ENCODE measurements at places on chromosomes 16 and 17.

- no peak for DNase-seq
Measured at GRCh38 chr17:51778842-51779241, 379.7 kb downstream of the CA10 start.

GRCh38 chr16:31071861-31072260, 2.2 kb downstream of the ZNF668 start:
- peak; percentile 79 for DNase-seq

- peak; percentile 83 for DNase-seq
Measured at GRCh38 chr16:84177741-84178073, 9.2 kb downstream of the TAF1C start.

GRCh38 chr17:57001541-57001940, 23.6 kb downstream of the SCPEP1 start:
- no peak for DNase-seq

GRCh38 chr17:69574257-69575197, 160.0 kb downstream of the MAP2K6 start:
- DNase-seq = peak; percentile 84

DNA sequence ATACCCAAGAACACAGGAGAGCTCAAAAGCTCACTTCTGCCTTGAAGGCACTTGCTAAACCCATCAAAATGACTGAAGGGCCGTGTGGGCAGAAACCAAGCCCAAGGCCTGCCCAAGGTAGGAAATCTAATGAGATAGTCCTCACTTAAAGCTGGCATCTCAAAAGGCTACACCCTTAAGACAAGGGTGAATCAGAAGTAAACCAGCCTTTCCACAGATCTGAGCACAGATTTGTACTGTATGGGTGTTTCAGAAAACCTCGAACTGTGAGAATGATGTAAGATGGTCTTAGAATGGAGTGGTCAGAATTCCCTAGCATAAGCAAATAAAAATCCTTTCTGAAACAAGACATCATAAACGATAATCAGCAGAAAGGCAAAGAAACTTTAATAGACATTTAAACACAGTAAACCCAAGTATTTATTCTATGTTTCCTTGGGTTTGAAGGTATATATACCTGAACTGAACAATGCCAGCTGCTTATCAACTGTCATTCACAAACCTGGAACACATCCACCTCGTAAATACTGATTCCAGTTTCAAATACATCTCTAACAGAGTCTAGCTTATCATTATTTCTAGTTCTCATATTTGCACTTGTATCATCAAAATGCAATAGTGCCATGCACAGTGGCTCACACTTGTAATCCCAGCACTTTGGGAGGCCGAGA, 37.8 kb downstream of the GLG1 start:
- peak; percentile 47 for DNase-seq

DNA sequence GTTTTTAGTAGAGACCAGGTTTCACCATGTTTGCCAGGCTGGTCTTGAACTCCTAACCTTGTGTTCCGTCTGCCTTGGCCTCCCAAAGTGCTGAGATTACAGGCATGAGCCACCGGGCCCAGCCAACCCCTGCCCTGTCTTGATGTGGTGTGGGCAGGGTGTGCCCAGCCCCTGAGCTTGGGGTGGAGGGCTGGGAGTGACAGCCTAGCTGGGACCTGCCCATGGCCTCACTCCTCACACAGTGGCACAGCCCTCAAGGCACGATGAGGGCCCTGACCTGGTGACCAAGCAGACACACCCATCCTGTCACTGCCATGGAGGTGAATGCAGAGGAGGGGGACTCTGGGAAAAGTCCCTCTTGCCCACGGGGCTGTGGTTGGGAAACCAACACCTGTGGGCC, 3.0 kb downstream of the IL32 start:
- DNase-seq = no peak

GRCh38 chr17:17789828-17790636, 46.8 kb downstream of the SREBF1 start:
- DNase-seq = no peak

- DNase-seq = peak; percentile 94
Measured at GRCh38 chr16:53789137-53789536, 85.2 kb downstream of the FTO start.

GRCh38 chr17:27671591-27671910, 40.6 kb downstream of the LGALS9 start:
- no peak for DNase-seq

DNA sequence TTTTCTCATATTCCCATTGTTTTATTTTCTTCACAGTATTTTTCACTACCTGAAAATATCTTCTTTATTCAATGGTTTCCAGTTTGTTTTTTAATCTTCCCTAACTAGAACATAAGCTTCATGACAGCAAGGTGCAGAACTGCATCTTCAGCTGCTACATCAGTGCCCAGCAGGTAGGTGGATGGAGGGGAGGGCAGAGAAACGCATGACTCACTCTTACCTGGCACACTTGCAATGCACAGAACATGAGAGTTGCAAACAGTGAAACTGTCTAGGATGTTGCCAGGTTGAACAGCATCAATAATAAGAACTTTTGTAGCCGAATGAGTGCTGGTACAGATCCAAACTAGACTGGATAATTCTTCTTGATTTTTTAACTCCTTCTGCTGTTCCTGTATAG, 127.1 kb downstream of the SPAG9 start:
- DNase-seq = no peak

- DNase-seq = no peak
Measured at GRCh38 chr16:4071686-4072561, 44.3 kb downstream of the ADCY9 start.

- DNase-seq = no peak
Measured at GRCh38 chr16:49462989-49463371, 89.4 kb downstream of the C16orf78 start.

GRCh38 chr16:85436636-85437165, 176.4 kb upstream of the GSE1 start:
- DNase-seq = no peak

DNA sequence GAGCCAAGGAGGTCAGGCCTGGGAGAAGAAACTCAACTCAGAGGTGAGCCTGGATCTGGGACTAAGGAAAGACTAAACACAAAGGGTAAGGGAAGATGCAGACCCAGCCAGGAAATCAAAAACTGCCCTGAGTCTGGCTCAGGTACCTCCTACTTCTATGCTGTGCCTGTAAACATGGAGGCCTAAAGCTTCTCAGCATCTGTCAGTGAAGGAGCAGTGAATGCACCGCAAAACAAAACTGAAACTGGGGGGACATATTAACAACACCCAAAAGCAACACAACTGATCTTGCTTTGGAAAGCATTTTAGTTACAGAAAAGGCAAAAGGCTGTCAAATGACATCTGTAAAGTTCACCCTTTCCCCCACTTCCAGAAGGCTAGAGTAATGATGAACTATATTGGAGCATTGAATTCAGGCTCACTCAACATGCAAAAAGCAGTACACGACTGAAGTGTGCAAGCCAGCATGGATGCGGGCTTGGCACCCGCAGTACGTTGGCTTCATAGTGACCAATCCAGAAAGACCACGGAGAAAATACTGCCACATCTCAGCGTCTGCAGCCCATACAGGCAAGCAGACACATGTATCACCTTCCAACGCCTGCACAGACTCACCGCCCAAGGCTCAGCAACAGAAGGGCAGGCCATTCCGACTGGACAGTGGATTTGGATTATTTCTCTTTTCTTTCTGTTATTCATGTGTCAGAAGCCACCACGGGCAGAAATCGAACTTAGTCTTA, 3.8 kb downstream of the TBC1D16 start:
- no peak for DNase-seq

- DNase-seq = peak; percentile 71
Measured at GRCh38 chr16:4407543-4408322, 8.7 kb downstream of the CORO7 start.

DNA sequence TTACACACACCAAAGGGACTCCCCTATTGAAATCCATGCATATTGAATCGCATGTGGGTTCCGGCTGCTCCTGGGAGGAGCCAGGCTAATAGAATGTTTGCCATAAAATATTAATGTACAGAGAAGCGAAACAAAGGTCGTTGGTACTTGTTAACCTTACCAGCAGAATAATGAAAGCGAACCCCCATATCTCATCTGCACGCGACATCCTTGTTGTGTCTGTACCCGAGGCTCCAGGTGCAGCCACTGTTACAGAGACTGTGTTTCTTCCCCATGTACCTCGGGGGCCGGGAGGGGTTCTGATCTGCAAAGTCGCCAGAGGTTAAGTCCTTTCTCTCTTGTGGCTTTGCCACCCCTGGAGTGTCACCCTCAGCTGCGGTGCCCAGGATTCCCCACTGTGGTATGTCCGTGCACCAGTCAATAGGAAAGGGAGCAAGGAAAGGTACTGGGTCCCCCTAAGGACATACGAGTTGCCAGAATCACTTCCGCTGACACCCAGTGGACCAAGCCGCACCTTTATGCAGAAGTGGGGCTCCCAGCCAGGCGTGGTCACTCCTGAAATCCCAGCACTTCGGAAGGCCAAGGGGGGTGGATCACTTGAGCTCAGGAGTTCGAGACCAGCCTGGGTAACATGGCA, 2.2 kb downstream of the GAA start:
- DNase-seq = no peak

- DNase-seq = no peak
Measured at GRCh38 chr16:89815639-89816348, 653 bp downstream of the FANCA start.

- no peak for DNase-seq
Measured at GRCh38 chr17:77223642-77224420, 83.1 kb downstream of the SEC14L1 start.

- DNase-seq = no peak
Measured at GRCh38 chr17:72571813-72572396, 451.1 kb downstream of the SOX9 start.

DNA sequence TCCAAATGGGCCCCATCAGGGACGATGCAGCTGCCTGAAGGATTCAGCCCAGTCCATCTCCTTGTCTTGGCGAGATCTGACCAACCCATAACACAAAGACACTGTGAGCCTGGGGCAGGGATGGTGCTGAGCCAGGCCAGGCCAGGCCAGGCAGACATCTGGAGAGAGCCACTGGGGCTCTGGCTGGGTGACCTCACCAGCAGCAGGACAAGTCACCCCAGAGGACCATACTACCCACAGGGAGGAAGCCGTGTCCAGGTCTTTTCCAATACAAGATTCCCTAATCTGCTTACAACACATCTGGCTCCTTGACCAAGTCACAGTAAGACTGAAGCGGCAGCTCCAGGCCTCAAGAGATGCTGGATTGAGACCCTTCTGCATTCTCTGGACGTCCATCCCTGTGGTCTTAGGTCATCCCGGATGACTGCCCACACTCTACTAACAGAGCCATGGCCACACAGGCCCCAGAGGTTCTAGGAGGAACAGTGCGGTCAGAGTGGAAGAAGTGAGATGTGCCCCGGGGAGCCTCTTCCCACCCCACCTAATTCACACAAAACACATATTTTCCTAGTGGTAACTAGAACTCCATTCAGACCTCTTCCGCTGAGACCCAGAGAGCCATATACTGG, 81.8 kb upstream of the RCVRN start:
- no peak for DNase-seq

DNA sequence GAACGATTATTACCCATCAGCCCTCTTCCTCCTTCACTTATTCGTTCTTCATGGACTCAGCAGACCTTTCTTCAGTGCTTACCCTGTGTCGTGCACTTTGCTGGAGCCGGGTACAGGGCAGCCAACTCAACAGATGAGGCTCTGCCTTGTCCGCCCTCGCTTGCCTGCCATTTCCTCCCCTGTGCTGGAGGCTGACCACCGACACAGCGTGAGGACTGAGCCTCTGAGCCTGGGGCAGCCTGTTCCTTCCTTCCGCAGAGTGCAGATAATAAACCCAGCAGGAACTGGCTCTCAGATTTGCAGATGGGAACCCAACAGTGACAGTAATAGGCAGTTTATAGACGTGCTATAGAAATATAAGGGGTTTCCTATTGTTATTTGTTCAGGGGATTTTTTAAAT, 7.0 kb upstream of the SLC39A11 start:
- no peak for DNase-seq

DNA sequence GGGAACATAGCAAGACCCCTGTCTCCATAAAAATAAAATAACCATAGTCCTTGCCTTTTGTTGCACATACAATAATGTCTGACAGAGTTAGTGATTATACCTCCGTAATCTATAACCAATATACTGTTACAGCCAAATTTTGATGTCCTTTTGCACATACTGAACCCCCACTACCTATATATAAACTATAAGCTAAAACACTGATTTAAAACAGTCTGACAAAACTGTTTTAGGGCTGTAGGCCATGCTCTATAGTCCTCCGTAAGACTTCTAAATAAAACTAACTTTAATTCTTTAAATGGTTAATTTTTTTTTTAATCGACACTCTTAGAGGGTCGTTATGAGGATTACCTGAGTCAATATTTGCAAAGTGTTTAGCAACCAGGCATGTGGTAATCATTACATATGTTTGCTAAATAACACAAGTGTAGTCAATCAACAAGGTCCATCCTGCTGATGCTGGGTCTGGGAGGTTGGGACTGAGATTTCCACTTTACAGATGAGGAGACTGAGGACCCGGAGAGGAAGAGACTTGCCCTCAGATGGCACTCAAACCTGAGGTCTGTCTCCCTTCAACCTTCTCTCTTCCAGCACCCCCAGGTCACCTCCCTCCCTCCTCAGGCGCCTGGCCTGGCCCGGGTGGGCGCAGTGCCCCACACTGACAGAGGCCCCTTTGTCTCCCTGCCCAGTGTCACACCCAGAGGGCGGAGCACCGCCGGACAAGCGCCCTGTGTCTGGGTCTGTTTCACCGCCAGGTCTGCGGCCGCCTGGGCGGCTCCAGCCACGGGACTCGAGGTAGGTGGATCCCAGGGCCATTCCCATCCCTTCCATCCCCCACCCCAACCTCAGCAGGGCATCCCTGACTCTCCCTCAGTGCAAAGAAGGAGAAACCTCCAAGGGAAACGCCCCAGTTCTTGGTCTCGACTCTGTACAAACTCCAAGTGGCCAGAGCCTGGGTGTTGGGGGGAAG, 10.3 kb downstream of the ZNF385C start:
- no peak for DNase-seq

- DNase-seq = no peak
Measured at GRCh38 chr17:68591583-68591982, 9.6 kb downstream of the FAM20A start.

DNA sequence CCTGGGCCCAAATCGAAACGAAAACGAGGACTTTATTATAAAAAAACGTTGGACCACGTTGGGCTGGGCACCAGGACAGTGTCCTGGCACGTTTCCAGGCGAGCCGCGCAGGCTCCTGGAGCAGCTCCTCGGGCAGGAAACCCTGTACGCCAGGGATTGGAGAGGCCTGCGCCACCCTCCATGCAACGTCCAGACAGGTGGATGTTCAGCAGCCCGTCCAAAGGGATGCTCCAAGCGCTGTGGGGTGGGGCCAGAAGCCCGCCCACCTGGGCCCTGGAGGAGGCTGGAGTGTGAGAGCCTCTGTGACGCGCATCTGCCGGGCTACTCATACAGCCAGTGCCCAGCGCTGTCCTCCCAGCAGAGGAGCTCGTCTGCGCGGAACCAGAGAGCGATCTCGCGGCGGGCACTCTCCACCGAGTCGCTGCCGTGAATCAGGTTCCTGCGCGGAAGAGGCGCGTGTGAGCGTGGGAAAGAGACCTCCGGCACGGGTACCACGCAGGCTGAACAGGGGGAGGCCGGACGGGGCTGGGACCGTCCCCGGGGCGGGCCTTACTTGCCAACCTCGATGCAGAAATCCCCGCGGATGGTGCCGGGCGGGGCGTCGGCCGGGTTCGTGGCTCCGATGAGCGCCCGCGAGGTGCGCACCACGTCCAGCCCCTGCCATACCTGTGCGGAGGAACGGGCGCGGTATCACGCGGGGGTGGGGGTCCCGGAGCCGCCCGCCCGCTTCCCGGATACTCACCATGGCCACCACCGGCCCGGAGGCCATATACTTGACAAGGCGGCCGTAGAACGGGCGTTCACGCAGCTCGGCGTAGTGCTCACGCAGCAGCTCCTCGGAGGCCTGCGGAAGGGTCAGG, 785 bp downstream of the NME3 start:
- peak; percentile 61 for DNase-seq

- DNase-seq = no peak
Measured at GRCh38 chr16:58820411-58820810, 86.3 kb upstream of the GOT2 start.

GRCh38 chr16:1612320-1613111, at the start of gene CRAMP1:
Gene CRAMP1 (plus strand): TSS chr16:1612360. CDS start chr16:1614640, 2,280 bp downstream.
- no peak for DNase-seq

Data from astrocyte (in vitro differentiated cells and primary cell).